ENCODE measurements at places on chromosomes 7 and 10.

DNA sequence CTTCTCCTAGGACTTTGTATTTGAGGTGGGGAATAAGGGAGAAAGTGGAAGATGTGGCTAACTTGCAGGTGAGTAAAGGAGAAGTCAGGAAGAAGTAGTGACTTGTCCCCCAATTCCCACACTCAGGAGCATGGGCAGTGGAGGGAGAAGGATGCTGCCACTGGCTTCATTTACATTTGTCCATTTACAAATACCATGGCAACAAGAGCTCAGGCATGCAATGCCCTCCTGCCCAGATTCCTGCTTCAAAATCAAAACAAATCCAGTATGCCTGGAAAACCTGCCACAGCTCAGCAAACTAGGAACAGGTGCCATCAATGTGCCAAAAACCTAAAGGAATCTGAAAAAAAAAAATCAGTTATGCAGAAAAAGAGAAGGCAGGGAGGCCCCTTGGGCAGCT, 139.9 kb downstream of the KCNMA1 start:
- no peak for DNase-seq

- DNase-seq = no peak
Measured at GRCh38 chr7:4500812-4501211, 181.3 kb upstream of the FOXK1 start.

DNA sequence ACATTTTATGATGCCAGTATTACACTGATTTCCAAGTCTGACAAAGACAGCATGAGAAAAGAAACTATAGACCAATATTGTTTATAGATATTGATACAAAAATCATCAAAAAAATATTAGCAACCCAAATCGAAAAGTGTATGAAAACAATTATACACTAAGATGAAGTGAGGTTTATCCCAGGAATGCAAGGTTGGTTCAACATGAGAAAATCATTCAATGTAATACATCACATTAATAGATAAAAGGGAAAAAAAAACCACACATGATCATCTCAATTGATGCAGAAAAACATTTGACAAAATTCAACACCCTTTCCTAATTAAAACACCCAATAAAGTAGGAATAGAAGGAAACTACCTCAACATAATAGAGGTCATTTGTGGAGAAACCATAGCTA, 153.9 kb downstream of the DNAJC1 start:
- DNase-seq = no peak

GRCh38 chr7:120860156-120860555, 2.2 kb upstream of the TSPAN12 start:
- no peak for DNase-seq

DNA sequence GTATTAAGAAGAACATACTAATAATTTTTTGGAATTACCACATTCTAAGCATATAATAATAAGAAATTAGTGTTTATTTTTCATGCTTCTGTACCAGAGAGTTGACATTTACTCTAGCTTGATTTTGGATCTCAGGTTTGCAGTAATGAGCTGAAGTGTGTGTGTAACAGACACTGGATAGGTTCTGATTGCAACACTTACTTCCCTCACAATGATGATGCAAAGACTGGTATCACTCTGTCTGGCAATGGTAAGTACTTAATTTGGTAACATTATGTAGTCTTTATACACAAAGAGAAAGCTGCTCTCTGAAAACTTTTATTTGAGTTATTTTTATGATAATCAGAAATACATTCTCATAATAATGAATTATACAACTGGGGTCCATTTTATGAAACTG, 54.1 kb downstream of the SRI start:
- DNase-seq = no peak

DNA sequence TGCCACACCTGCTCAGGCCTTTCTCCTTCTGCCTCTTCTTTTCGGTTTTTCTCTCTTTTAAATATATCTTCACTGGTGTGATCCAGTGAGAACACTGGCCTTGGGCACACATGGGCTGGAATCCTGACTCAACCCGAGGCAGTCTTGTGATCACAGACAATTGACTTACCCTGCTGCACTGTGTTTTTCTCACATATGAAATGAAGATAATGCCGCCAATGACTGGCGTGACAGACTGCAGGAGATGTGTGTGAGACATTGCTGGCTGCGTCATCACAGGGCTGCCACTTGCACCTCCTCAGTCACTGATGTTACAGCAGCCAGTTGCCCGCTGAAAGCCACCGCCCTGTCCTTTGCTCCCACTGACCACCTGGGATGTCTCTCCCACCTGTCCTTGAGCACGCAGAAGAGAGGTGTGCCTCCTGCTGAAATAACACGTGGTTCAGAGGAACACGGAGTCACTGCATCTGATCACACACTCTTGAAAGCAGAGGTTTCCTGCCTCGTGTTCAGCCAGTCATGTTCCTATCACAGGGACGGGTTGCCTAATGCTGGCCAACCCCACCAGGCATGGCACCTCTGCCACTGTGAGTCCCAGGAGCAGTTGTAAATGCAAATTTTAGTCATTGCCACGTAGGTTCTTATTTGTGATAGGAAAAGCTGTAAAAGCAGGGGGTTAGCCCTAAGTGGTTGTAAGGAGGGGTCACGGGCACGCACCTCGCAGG, 124.6 kb upstream of the LANCL2 start:
- no peak for DNase-seq

GRCh38 chr10:52376694-52377354, 62.7 kb downstream of the DKK1 start:
- DNase-seq = no peak

GRCh38 chr7:158257001-158257400, 330.6 kb downstream of the PTPRN2 start:
- no peak for DNase-seq

- no peak for DNase-seq
Measured at GRCh38 chr7:473870-474604, 45.6 kb downstream of the PDGFA start.

- DNase-seq = no peak
Measured at GRCh38 chr10:4226941-4227540, 442.0 kb upstream of the KLF6 start.

- DNase-seq = no peak
Measured at GRCh38 chr10:100817268-100817839, 72.0 kb downstream of the PAX2 start.

- DNase-seq = peak; percentile 44
Measured at GRCh38 chr10:72337039-72337629, 17.6 kb downstream of the DNAJB12 start.

- DNase-seq = no peak
Measured at GRCh38 chr7:155183655-155184054, 113.5 kb downstream of the HTR5A start.

DNA sequence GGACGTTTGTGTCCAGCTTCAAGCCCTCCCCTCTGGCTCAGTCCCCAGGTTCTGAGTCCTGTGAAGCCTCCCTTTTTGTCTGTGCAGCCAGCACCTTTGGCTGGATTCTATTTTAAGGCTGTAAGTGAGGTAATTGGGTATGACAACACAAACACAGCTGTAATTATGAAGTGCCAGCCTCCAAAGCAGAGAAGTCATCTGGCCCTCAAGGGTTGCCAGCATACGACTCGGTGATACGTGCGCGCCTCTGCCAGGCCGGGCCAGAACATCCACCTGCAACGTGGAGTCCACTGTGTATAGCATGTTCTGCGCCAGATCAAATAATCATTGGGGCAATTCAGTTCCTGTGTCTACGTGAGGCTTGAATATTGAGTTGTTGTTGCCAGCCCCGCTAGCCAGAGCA, 6.7 kb upstream of the FAM180A start:
- peak; percentile 94 for DNase-seq

DNA sequence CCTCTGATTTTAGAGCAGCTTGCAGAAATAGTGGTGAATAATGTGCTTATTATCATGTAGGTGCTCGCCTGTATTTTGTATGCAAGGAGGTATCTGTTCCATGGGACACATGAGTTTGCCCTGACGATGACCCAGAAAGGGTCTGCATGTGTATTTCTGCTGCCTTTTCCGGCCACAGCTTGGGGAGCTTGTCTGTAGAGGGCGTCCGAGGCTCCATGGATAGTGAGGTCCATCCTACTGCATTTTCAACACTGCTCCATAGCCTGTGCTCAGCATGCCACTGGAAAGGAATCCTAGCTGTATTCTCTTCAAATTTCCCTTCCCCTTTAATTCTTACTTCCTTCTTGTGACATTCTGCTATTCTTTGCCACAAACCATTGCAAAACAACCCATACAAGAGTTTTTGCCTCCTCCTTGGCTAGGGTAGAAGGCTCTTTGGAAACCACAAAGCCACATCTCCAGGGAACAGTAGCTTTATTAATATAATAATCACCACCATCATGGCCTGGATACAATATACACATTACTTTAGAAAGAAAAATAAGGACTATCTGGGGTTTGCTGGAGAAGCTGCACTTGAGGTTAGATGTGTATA, 127.7 kb downstream of the DYNC1I1 start:
- no peak for DNase-seq

GRCh38 chr7:113256883-113257531, 138.7 kb upstream of the SMIM30 start:
- DNase-seq = no peak

GRCh38 chr10:129193148-129193547, 273.9 kb upstream of the MGMT start:
- no peak for DNase-seq

- DNase-seq = no peak
Measured at GRCh38 chr10:48454302-48455054, 148.0 kb downstream of the MAPK8 start.

GRCh38 chr7:128381161-128381821, 19.8 kb upstream of the PRRT4 start:
- no peak for DNase-seq

DNA sequence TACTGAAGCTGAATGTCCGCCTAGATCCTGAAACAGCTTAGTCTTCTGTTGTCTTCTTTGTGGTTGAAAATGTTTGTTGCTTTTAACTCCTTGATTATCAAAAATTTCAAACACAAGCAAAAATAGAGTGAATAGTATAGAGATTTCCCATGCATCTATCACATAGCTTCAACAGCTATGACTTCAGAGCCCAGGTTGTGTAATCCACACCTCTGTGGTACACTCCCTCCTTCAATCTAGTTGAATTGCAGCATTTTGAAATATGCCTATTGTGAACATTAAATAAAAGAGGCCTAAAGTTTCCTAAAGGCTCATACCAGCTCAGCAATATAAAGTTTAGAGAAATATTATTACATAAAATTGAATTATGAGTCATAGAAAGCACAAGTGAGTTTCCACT, 204.7 kb upstream of the HDAC9 start:
- no peak for DNase-seq

GRCh38 chr7:2837496-2837895, 6.6 kb downstream of the GNA12 start:
- no peak for DNase-seq

DNA sequence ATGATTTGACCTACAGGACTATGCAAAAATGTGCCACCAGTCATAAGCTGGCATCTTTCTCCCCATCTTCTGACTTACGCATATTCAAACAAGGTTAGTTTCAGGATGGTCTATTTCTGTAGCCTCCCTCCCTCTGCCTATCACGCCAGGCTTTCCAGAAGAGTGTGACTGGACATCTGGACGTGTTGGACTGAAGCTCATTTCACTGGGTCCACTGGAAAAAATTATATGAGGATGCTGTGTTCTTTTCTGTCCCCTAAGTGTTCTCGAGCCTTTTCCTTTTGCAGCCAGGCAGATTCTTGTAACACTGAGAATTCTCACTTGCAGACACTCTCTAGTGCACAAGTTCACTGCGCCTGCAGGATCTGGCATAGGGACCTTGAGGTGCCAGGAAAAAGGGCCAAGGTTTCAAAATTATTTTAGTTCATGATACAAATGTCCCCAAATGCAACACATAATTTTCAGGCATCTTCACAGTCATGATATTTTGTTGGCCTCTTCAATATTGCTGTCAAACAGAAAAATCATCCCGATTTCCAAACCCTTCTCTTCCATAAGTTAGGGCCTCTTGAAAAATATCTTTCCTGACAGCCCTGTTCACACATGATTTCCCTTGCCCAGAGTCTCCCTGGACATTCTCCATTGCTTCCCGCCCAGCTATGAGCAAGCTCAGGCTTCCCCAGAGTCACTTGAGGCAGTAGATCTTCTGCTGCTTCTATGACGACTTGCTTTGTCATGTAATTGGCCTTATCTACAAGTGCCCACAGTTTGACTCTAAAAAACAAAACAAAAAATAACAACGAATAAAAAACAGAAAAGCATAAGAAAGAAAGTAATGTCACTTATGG, 170.4 kb downstream of the BMPER start:
- DNase-seq = no peak

DNA sequence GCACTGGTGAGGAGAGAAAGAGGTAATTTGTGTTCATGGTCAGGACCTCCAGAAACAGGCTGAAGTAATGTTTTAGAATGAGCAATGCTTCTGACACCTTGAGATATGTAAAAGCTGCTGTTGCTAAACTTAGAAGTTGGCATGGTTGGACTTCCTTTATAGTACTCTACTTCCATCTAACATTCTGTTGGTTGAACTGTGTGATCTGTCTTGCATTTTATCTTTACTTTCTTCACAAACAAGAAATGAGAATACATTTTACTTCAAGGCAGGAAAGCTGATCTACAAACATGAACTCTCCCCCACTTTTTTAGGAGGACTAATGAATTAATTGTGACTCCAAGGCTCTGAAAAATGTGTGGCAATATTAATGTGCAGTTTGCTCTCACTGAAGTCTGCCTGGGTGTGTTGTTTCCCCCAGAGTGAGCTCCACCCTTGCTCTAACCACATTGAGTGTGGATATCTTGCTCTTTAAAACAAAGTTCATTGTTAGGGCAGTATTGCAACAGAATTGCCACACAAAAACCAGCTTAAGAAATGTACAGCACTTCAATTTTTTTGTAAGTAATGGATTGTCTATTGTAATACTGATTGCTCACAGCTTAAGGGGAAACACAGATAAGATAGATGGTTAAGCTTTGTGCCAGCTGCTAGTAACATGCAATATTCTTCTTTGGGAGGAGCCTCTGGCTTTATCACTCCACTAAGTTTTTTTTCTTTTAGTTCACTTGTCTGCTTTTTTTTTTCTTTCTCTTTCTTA, 69.0 kb downstream of the ADD3 start:
- no peak for DNase-seq

GRCh38 chr7:81383846-81384245, 386.0 kb downstream of the HGF start:
- DNase-seq = no peak

DNA sequence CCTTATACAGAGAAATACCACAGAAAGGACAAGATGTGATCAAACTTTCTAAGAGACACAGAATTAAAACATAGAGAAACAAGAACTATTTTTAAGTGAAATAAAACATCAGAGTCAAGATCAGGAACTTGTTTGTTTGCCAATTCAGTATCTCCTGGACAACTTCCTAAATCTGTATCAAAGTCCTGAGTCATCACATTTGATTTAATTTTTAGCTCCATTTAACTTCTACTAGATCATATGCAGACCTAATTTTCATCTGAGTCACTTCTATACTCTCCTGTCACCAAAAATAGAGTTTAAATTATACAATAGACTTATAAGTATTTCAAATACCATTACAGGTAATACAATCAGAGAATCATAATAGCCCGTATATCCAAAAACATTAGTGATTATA, 268.1 kb downstream of the PRKG1 start:
- DNase-seq = no peak

DNA sequence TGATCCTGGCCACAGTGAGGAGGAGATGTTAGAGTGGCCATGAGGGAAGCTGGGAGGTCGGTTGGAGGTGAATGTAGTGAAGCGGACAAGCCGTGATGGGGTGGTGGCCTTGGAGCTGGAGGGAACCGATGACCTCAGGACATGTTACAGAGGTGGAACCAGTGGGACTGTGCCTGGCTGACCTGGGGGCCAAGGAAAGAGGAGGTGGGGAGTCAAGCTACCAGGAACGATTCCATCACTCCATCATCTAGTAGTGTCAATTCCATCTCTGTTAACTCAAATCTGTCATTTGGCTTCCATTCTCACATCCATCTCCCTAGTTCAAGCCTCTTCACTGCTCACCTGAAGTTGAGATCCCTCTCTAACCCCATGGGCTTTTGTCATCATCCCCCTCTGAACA, 102.4 kb upstream of the LYZL2 start:
- no peak for DNase-seq

- no peak for DNase-seq
Measured at GRCh38 chr7:74193054-74193453, 16.8 kb upstream of the LAT2 start.

Data from NCI-H1092 (cell line).